ENCODE measurements at places on chromosomes 4 and X. TPM values are rescaled to one million over a fixed set of nuclear protein-coding genes. Genes with fewer than 3 reads are reported as not detected.

The NAP1L2 gene
- 2.5 TPM for total RNA-seq

The SLC39A8 gene
- total RNA-seq = 9.8 TPM

The STK32B gene
- 13.1 TPM for total RNA-seq

The POU3F4 gene
- not detected for total RNA-seq

The CXCL3 gene
- 0.39 TPM for total RNA-seq

The UXT gene
- 106 TPM for total RNA-seq

The BCOR gene
- 20.1 TPM for total RNA-seq

The STOX2 gene
- total RNA-seq = 2.6 TPM

The ZDHHC15 gene
- 2.4 TPM for total RNA-seq

The EDA gene
- total RNA-seq = 0.22 TPM

The FAM9C gene
- under 0.01 TPM for total RNA-seq

The ASMT gene
- total RNA-seq = not detected

The AREG gene
- not detected for total RNA-seq

The SYTL5 gene
- under 0.01 TPM for total RNA-seq

The ABCG2 gene
- 0.65 TPM for total RNA-seq

The IQCM gene
- 0.11 TPM for total RNA-seq

The P2RY4 gene
- total RNA-seq = 0.43 TPM

The MAGEB4 gene
- total RNA-seq = not detected

The SSX4 gene
- not detected for total RNA-seq
